Activated T-helper 17 cell treated with anti-CD3 and anti-CD28 coated beads, Interleukin-2, amount 50 U/mL, for 72 hours (primary cell): ENCODE measurements at places on chromosomes 7 and 10. TPM values are rescaled to one million over a fixed set of nuclear protein-coding genes. Genes with fewer than 3 reads are reported as not detected.

- ATAC-seq = no peak
These were observed 456 bp upstream of the DLD start for GRCh38 chr7:107890493-107890961.

GRCh38 chr7:33091111-33091531 is 18.1 kb downstream of the RP9 start:
- ATAC-seq = no peak

- no peak for ATAC-seq
These were observed 2.9 kb downstream of the GPNMB start for GRCh38 chr7:23249486-23249885.

DNA sequence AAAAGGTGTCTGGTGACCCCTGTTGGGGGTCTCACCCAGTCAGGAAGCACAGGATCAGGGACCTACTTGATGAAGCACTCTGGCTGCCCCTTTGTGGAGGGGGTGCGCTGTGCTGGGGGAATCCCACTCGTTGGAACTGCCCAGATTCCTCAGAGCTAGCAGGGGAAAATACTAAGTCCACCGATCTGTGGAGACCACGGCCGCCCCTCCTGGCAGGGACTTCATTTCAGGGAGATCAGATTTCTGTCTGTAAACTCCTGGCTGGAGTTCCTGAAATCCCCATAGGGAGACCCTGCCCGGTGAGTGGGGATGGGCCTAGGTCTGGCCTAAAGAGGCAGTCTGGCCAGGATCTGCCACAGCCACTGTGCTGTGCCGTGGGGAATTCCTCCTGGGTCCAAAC is 79.3 kb upstream of the ADCY1 start:
- no peak for ATAC-seq

GRCh38 chr7:128791121-128791971 is at the start of gene CCDC136:
Gene CCDC136, plus strand, starts transcription at chr7:128791968. Its CDS starts 444 bp downstream, at chr7:128792412.
- peak; percentile 93 for ATAC-seq

UNC5B gene
- total RNA-seq = not detected

DNA sequence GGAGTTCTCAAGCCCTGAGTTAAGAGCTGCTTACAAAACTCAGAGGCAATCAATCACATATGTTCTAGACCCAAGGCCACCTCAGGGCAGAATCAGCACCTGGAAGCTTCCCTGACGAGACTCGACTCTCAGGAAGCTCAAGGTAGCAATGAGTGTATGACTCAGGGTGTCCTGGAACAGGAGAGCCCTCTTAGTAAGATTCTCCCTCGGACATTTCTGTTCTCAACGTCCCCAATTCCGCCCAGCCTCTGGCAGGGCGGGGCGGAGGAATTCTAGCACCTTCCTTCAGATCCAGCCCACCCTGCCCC is 39.6 kb upstream of the PROSER2 start:
- no peak for ATAC-seq

DNA sequence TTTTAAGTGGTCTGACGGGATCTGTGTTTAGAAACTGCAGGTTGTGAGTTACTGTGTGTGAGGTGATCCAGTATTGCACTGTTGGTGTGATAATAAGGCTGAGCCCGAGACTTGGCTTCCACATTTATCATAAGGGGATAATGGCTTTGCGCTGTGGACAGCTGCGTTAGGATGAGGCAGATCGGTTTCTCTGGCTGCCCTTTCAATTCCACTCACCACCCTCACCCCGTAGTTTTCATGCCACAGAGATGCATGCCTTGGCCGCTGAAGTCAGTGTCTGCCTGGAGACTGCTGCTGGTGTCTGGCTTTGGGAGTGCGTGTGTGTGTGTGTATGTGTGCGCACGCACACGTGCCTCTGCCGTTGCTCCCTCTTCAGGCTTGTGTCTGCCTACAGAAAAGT is 273.0 kb downstream of the CCDC3 start:
- no peak for ATAC-seq

- ATAC-seq = no peak
These were observed 108.7 kb downstream of the TBXAS1 start for GRCh38 chr7:139937715-139938114.

GRCh38 chr10:132065491-132066105 is at the start of gene JAKMIP3:
Gene JAKMIP3, plus strand, starts transcription at chr10:132065946. Its CDS starts 38,863 bp downstream, at chr10:132104809.
- no peak for ATAC-seq

DNA sequence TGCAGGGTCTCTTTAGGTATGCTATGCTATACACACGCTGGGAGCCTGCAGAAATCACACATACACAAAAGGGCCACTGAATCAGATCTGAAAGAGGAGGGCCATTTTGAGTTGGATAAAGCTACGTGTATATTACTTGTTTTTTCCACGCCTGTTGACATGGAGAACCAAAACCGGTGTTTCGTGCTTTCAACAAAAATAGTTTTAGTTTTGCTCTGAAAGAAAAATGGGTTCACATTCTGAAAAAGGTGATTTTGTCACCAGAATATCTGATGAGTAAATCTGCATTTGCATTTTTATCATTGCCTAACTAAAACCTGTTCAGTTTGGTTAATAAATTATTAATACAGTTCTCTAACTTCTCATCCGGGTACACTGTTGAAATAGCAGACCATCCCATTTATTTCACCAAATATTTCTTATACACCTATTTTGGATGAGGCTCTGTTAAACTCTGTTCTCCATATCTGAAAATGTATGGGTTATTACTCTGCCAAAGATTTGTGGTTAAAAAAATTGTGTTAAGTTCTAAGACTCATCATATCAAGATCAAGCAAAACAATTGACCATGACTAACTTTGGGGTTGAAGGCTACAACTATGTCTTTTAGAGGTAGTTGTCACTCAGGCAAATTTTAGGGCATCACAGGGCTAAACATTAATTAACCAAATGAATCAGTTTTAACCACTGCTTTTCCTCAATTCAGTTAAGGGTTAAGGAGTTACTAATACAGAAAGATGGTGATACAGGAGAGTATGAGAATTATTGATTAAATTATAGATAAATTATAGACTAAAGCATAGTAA is 101.2 kb upstream of the RPA3 start:
- peak; percentile 45 for ATAC-seq

DNA sequence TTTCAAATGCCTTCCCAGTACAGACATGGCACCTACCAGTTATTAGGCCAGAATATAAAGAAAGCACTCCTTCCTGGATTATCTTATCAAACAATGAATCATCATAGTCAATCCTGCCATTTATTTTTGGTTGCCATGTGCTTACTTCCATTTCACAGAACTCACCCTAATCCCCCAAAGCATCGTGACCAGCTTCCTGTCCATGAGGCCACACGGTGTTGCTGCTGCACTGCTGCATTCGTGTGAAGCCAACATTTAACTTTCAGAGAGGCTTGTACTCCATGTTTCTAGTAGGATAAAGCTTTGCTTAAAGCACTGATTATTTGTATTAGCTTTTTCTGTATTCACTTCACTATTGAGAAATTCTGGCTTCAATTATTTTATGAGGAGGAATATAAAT is 14.4 kb downstream of the COL28A1 start:
- ATAC-seq = no peak

DNA sequence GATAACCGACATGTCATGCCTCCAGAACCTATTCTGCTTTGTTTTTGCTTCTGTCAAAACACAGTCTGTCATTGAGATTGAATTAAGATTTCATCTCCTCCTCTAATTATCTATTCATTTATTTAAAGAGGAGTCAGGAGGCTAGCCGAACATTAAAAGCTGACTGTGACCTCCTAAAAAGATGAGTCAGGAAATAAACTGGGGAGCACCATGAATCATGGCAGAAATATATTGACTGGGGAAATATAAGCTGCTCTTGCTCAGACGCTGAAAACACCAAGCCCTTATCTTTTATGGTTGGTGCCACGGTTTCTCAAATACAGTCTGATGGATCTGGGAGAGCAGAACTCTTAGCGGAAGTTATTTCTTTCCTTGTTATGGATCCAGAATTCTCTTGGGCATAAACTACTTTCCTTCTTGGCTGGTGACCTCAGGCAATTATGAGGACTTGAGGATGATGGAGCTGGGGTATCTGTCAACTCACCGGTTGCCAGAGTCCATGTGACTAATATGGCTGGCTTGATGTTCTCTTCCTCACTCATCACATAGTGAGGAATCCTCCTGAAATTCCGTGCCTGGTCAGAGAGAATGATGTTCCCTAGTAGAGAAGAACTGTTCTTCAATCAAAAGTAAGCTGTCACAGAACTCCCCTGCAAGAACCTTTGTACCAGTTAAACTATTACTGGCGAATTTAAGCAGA is 307.6 kb upstream of the PHYHIPL start:
- ATAC-seq = no peak

DNA sequence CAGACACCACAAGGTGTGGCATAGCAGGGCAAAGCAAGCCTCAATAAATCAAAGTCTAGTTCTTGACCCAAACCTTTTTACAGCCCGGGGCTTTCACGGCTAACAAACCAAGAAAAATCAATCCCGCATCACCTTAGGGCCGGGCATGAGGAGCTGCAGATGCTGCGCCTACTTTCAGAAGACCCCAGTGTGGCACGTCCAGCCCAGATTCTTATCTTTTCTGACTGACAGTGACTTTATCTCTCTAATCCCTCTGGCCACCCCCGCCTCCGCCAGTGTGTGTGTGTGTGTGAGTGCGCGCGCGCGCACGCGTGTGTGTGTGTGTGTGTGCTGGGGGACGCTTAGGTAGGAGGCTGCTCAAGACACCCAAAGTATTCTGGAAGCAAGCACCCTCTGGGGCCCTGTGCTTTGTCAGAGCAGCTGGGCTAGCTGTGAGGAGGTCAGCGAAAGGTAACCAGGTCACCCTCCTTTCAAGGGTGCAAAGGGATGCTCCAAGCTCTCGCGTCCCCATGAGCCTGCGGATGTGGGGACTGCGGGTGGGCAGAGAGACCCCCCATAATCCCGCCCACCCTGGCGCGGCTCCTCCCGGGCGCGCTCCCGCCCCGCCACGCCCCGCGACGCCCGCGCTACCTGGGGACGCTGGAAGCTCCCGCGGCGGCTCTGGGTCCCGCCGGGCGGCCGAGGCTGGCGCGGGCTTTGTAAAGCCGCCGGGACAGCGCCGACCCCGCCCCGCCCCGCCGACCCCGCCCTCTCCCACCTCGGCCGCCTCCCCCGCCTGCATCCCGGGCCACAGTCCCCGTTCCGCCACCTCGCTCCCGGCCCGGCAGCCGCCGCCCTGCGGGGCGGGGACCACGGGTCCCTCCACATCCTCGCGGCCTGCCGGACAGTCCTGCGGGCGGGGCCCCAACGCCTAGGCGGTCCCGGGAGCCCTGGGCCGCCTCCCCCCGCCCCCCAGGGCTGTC is 57.1 kb upstream of the RHOBTB1 start:
- ATAC-seq = no peak

GLCCI1 gene
- total RNA-seq = 29.1 TPM

- no peak for ATAC-seq
These were observed 46.2 kb upstream of the PDCD4 start for GRCh38 chr10:110825508-110825907.

CYP3A4 gene
- total RNA-seq = not detected

GRCh38 chr7:151756076-151756731 is 120.7 kb downstream of the PRKAG2 start:
- peak; percentile 99 for ATAC-seq

DNA sequence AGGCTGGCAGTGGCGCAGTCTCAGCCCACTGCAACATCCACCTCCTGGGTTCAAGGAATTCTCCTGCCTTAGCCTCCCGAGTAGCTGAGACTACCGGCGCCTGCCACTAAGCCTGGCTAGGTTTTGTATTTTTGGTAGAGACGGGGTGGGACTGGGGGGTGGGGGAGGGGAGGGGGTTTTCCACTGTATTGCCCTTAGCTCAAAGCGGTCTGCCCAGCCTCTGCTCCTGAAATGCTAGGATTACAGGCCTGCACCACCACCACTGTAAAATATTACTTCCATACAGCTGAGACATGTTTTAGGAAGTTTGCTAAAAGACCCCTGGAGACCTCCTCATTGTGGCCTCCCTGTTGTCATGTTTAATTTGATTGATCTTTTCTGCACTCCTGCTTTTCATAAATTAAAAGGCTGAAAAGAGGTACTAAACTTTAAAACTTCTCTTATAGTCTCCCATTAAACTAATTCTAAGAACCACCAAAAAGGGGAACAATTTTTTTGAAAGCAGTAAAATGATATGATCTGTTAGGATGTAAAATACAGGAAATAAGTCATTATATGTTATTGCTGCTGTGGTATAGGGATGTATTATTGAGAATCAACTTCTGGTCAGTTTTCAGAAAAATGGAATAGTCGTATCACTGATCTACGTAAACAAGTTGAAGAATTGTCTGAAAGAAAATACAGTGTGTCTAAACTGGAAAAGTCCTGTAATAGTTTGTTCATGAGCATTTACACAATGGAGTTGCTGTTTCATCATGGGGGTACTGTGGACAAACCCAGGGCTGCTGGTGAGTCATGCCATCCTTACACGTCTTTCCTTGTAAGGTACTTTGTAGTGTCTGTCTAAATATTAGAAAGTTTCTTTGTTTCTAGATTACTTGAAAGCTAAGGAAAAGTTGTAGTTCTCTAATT is 72.9 kb upstream of the TMEM248 start:
- peak; percentile 12 for ATAC-seq

- ATAC-seq = no peak
These were observed 80.0 kb downstream of the CSTF2T start for GRCh38 chr10:51619365-51619764.

DNA sequence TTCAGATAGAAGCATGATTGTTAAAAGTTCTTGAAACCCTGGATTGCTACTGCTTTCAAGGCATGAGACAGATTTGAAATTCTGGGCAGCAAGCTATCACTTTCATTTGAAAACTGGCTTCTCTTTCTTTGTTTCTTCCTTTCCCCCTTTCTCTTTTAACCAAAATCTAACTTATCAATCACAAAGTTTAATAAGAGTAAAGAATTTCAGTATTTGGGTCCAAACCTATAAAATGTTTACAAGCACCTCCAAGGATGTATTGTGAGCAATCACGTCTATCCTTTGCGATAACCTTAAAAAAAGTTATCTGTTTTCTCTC is 21.6 kb upstream of the RPA3 start:
- ATAC-seq = no peak

DNA sequence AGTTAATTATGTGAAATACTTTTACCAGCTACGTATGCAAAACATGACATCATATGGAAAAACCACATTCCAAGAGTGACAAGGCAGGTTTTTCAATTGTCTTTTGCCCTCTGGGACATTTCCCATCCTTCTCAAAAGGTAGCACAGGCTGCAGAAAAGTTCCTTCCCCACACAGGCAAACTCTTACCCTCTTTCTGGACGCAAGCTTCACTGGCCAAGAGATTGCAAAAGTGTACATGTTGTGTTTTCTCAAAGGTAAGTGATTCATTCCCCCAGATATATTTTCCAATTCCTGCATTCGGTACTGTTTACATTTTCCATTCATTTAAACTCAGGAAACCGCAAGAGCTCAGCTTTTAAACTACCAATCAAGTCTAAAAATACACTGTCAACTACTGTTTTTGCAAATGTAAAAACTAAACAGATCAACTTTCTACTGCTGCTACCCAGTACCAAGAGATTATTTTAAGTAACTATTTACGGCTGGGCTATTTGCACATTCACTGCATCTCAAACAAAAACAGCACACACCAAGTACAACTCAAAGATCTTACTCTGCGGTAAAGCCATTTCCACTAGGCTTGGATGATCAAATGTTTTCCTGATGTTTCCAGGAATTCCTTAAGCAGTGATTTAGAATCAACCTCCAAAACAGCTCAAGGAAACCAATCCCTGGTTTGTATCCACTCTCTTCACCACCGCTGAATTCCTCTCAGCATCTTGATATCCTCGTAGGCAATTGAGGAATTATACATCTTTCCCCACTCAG is 233.6 kb upstream of the CCDC6 start:
- ATAC-seq = no peak
